ENCODE measurements at places on chromosomes 1 and 21. TPM values are rescaled to one million over a fixed set of nuclear protein-coding genes. Genes with fewer than 3 reads are reported as not detected.

The MIXL1 gene
- not detected for total RNA-seq

The LCE1A gene
- total RNA-seq = not detected

The AIM2 gene
- not detected for total RNA-seq

The ABCA4 gene
- total RNA-seq = 0.78 TPM

The PTBP2 gene
- total RNA-seq = 31.8 TPM

The GNAT2 gene
- 0.22 TPM for total RNA-seq

The COL24A1 gene
- total RNA-seq = 2.9 TPM

The CCDC17 gene
- total RNA-seq = 1.5 TPM

The KIF2C gene
- 13.6 TPM for total RNA-seq

The RHD gene
- not detected for total RNA-seq

The AK4 gene
- total RNA-seq = 78.8 TPM

The GJB5 gene
- total RNA-seq = 0.11 TPM

The NID1 gene
- 39.9 TPM for total RNA-seq

The CD58 gene
- 14.6 TPM for total RNA-seq

The ADGRL4 gene
- 0.65 TPM for total RNA-seq

The ODF2L gene
- 55.1 TPM for total RNA-seq

The EFNA3 gene
- 1.6 TPM for total RNA-seq

The HCN3 gene
- 0.78 TPM for total RNA-seq

The GJA4 gene
- 0.11 TPM for total RNA-seq

The ILDR2 gene
- 0.11 TPM for total RNA-seq

The FASLG gene
- not detected for total RNA-seq

The TRIM17 gene
- 0.13 TPM for total RNA-seq

The SPRR2D gene
- not detected for total RNA-seq

The RCOR3 gene
- total RNA-seq = 36.4 TPM

The OR2L8 gene
- not detected for total RNA-seq

The ACKR1 gene
- total RNA-seq = not detected

The B3GALT2 gene
- total RNA-seq = 0.13 TPM

The C1orf35 gene
- total RNA-seq = 3.4 TPM

The SPRR2E gene
- not detected for total RNA-seq

The AIRE gene
- total RNA-seq = not detected

The SLC6A9 gene
- 9.0 TPM for total RNA-seq

The ZYG11A gene
- total RNA-seq = 0.22 TPM

The RPTN gene
- 0.13 TPM for total RNA-seq

The LELP1 gene
- total RNA-seq = not detected

The KRTAP13-2 gene
- not detected for total RNA-seq

The PDPN gene
- 120 TPM for total RNA-seq
